A549 treated with dexamethasone at 1 μM for 4 hours (cell line): ENCODE measurements at places on chromosomes 11 and 22. TPM values are rescaled to one million over a fixed set of nuclear protein-coding genes. Genes with fewer than 3 reads are reported as not detected.

RDX gene
- 112 to 184 TPM (median 153 TPM) in 5 replicates for total RNA-seq

APOA1 gene
- 0.12 to 0.34 TPM (median 0.20 TPM) in 5 replicates for total RNA-seq

C11orf87 gene
- total RNA-seq, result 0.02 TPM in 2 of 5 replicates, not detected in the others

TRIM49D2 gene
- total RNA-seq, result 0.16 to 0.72 TPM (median 0.34 TPM) in 5 replicates

RPS13 gene
- 1,266 to 2,080 TPM (median 1,314 TPM) in 5 replicates for total RNA-seq

RGL4 gene
- not detected in 5 replicates for total RNA-seq

B4GALNT4 gene
- total RNA-seq, result 7.8 to 18.0 TPM (median 14.8 TPM) in 5 replicates

LRRC4C gene
- total RNA-seq, result not detected in 5 replicates

CREB3L1 gene
- 3.3 to 5.9 TPM (median 5.1 TPM) in 5 replicates for total RNA-seq

SNX19 gene
- 10.9 to 16.7 TPM (median 14.7 TPM) in 5 replicates for total RNA-seq

TRPM5 gene
- total RNA-seq, result not detected in 5 replicates

MISFA gene
- total RNA-seq, result 1.3 to 4.2 TPM (median 1.9 TPM) in 5 replicates

BARX2 gene
- total RNA-seq, result not detected in 5 replicates
